ENCODE measurements at places on chromosomes 7 and 10.
A peak's percentile ranks its signal among the peaks of the same experiment; 100 is the strongest.

- no peak for DNase-seq
Measured at GRCh38 chr7:116265881-116266280, 55.5 kb downstream of the TES start.

GRCh38 chr7:91181949-91182348 is 82.3 kb upstream of the FZD1 start:
- DNase-seq, result no peak

GRCh38 chr7:117767951-117768350 is 105.3 kb downstream of the CTTNBP2 start:
- no peak for DNase-seq

GRCh38 chr7:2116989-2117591 is 115.7 kb downstream of the MAD1L1 start:
- DNase-seq, result no peak

DNA sequence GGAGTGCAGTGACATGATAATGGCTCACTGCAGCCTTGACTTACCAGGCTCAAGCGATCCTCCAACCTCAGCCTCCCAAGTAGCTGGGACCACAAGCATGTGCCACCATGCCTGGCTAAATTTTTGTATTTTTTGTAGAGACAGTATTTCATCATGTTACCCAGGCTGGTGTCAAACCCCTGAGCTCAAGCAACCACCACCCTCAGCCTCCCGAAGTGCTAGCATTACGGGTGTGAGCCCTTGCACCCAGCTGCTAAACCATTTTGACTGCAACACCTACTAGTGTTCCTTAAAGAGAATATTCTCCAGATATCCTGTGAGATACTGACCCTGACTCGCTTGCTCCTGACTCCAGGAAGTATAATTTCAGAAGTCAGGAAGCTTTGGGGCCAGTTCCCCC is 85.8 kb downstream of the PLXNA4 start:
- DNase-seq, result no peak

DNA sequence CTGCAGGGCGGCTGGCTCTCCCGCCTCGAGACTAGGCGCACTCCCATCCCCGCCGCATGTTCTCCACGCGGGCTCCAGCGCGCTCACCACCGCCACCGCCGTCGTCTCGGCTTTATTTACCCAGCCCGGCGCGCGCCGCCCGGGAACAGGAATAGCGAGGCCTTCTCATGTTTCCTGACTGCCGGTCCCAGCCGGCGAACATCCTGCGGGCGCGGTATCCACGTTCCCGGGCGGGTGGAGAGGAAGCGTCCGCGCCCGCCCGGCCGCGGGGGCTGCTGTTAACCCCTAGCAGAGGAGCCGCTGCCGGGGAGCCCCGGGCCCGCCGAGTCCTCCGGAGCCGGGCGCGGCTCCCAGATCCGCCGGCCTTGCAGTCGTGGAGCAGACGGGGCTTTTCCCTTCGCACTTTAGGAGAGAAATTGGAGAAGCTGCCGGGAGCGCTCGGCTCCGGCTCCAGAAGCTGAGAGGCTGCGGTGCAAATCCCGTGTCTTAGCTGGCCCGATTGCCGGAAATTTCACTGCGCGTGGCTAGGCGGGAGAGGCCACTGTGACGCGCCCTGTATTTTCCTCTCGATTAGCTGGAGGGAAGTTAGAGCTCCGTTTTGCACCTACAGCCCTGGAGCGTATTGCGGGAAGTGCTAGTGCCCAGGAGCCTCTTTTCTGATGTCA is at the start of gene MKX:
Gene MKX (minus strand): TSS at position 88 of the 665 bp plus-strand sequence. CDS start 2,404 bp downstream, outside the sequence.
- DNase-seq, result no peak

- DNase-seq, result peak; percentile 52
Measured at GRCh38 chr10:8438603-8439002, 384.1 kb downstream of the GATA3 start.

DNA sequence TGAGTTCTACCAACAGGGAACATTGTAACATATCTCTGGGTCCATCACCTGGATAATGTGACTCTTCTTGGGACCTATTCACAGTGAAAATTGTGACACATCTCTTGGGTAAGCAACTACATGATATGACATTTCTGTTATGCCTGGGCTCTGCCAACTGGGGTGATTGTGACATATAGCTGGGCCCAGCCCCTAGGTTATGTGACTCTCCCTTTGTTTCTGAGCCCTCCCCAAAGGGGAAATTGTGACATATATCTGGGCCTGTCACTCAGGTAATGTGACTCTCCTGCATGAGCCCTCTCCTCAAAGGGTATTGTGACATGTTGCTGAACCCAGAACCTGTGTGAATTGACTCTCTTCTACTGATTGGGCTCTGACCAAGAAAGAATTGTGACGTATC is 22.4 kb upstream of the ZNF107 start:
- DNase-seq, result no peak

DNA sequence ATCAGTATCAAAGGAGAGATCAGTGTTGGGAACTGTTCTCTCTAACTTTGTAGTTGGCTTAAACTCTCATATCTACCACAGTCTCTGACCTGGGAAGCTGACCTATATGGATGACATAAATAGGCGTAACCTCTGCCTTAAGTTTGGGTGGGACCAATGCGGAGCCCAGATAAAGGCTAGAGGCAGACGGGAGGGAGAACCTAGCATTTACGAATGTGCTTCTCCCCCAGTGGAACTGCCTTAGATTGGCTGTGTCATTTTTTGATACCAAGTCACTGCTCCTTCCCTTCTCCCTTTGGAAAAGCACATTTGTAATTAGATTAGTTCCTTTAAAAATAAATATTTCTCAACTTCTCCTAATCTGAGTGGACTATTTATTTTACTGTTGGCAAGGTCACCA is 23.7 kb upstream of the LRRN3 start:
- DNase-seq, result no peak

GRCh38 chr10:107546986-107547385 is 382.5 kb upstream of the SORCS1 start:
- no peak for DNase-seq

DNA sequence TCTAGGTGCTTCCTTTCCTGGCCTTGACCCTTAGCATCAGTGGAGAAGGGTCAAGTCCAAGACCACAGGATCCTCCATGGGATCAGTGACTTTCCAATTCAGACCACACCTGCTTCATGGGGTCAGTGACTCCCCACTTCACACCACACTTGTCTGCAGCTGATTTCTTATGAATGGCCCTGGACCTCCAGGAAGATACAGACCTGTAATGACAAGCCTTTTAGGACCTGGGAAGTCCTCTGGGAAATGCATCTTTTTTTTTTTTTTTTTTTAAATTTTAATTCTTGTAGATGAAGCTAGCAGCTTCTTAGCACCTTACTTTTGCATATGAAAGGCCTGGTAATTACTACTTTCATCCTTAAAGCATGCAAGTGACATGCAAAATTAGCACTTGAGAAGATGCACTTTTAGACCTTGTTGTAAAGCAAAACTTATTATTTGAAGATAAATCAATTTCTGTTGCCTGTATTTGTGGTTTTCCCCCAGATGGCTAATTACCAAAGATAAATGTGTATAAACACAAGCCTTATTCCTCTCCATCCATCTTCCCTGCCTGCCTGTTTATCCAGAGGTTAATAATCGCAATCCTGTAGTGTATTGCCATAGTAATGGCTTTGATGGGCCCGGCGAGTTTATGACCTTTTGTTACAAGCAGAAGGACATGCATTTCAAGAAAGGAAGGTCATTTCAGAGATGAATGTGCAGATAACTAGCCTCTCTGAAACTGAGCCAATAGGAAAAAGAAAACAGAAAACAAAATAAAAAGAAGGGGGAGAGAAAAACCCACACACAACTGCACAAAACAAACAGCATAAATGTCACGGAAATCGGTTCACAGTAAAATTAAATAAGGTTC is 1018.7 kb downstream of the TYW1 start:
- DNase-seq, result no peak

GRCh38 chr7:74225400-74225799 is 15.6 kb downstream of the LAT2 start:
- DNase-seq, result no peak

DNA sequence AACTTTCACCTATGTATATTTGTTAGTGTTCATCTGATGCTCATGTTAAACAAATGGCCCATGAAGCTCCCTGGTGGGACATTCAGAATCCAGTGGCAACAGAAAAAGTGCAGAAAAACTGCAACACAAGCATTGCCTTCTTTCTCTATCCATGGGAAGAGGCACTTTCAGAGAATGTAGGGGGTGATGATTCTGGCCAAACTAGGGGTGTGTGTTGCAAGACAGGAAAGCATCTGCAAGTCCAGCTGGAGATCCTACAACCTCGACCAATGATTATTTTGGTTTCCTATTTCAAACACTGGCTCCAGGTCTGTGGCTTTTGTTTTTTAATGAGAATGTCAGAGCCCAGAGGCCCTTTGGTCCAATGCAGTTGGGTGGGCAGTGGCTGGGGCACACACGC is 198.7 kb downstream of the CXCL12 start:
- DNase-seq, result no peak

DNA sequence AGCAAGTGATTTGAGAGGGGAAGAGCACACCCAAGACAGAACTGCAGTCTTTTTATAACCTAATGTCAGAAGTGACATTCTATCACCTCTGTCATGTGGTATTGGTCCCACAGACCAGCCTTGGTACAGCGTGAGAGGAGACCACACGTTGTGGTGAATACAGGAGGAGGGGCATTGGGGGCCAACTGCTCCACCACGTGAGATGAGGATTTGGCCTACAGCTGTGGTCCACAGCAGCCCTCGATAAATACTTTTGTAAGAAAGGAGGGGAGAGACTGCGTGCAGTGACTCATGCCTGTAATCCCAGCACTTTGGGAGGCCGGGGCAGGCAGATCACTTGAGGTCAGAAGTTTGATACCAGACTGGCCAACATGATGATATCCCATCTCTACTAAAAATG is 243.1 kb downstream of the FGFR2 start:
- DNase-seq, result no peak

- DNase-seq, result no peak
Measured at GRCh38 chr7:21103426-21104123, 316.9 kb upstream of the SP8 start.

DNA sequence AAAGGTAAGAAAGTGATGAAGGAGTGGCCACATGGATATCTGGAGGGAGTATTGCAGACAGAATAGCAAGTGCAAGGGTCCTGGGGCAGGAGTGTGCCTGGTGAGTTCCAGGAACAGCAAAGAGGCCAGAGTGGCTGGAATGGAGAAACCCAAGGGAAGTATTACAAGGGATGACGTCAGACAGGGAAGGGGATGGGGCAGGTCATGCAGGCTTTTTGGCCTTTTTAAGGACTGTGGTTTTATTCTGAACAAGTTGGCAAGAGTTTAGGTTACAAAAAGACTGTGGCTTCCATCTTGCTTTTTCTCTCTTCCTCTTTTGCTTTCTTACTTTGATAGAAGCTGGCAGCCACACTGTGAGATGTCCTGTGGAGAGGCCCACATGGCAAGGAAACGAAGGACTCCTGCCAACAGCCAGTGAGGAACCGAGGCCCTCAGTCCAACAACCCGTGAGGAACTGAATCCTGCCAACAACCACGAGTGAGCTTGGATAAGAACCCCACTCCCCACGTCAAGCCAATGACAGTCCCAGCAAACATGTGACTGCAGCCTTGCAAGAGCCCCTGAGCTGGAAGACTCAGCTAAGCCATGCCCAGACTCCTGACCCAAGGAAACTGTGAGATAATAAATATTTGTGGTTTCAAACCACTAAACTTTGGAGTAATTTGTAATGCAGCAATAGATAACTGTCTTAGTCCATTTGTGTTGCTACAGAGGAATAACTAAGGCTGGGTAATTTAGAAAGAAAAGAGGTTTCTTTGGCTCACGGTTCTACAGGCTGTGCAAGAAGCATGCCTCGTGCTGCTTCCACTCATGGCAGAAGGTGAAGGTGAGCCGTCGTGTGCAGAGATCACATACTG is 19.8 kb upstream of the KDM7A start:
- no peak for DNase-seq

DNA sequence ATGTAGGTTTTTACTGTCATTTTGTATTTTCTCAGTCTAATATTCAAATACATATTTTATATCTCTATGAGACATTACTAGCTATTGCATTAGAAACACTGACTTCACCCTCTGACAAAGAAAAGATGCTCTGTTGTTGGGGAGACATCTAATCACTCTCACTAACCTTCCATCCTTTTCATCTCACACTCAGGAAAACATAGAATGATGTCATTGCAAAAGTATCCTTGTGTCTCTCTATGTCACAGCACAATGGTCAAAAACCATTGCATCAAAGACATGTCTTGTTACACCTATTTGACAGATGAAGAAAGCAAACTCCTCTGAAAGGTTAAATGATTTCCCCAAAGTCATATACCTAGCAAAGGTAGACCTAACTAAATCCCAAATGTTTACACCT is 231.3 kb upstream of the PTN start:
- DNase-seq, result no peak
